NCI-H524 treated with DMSO at 0.1 percent for 48 hours (cell line): ENCODE measurements at places on chromosomes 11 and 22.

- no peak for DNase-seq
These were observed 96.4 kb upstream of the LDLRAD3 start for GRCh38 chr11:35847473-35847872.

DNA sequence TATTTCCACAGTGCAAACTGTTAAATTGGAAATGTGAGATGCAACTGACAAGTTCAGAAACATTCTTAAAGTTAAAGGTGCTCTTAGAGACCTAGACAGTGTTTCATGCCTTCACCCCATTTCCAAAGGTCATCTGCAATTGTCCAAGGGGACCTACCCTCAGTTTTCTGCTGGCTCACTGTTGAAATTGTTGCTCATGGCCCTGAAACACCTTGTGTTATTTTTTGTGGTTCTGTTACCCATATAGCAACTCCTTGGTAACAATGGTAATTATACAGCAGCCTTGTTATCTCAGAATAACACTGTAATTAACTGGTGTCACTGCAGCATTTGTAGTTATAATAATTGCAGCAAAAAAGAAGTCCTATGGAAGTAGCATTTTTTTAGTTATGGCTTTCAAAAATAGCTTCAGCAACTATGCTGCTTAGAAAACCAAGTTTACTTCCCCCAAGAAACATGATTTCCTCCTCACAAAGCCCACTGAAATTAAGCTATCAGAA, 49.2 kb upstream of the CCDC34 start:
- no peak for DNase-seq

DNA sequence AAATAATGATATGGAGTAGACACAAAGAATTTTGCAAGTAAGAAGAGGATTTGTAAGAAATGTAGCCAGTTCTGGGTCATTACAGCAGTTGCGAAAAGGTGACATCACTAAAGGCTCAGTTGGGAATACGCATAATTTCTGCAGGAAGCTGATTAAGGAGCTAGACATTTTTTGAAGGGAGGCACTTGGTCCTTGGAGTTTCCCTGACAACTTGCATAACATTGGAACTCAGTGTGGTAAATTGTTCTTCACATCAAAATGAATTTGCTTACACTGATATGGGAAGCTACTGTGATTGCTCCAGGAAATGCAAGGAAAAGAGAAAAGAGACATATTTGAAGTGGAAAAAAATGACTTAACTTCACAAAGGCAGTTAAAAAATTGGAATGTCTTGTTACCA, 626.1 kb downstream of the NELL1 start:
- DNase-seq: no peak

DNA sequence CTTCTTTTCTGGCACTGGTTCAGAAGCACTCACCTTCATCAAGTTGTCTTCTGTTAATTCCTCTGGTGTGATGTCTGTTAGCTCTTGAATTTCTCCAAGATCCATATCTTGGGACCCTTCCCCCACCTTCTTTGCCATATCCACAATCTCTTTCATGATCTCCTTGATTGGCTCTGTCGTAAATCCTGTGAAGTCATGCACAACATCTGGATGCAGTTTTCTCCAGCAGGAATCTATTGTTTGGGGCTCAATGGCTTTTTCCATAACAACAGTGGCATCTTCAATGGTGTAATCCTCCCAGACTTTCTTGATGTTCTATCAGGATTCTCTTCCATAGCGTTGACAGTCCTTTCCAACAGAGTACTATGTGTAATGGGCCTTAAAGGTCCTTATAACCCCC, 96.9 kb downstream of the CSTPP1 start:
- DNase-seq: no peak

GRCh38 chr11:61914471-61915171, 2.7 kb downstream of the RAB3IL1 start:
- no peak for DNase-seq

DNA sequence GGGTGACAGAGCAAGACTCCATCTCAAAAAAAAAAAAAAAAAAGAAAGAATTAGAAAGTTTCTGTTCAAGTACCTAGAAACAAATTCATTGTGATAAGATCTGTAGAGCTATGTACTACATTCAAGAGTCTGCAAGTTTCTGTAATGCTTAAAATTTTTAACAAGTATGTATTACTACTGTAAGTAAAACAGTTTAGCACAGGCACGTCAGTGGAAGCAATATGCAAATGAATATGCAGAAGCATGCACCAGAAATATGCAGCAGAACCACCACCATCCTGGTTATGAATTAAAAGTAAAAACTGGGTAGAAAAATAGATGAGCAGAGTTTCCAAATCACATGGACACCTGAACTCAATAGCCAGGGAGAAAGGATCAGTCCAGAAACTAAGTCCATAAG, 19.3 kb downstream of the SBF2 start:
- DNase-seq: no peak

- DNase-seq: no peak
These were observed 2.8 kb downstream of the EHBP1L1 start for GRCh38 chr11:65578667-65579066.

- no peak for DNase-seq
These were observed 36.9 kb downstream of the ARFGAP3 start for GRCh38 chr22:42820045-42820763.

DNA sequence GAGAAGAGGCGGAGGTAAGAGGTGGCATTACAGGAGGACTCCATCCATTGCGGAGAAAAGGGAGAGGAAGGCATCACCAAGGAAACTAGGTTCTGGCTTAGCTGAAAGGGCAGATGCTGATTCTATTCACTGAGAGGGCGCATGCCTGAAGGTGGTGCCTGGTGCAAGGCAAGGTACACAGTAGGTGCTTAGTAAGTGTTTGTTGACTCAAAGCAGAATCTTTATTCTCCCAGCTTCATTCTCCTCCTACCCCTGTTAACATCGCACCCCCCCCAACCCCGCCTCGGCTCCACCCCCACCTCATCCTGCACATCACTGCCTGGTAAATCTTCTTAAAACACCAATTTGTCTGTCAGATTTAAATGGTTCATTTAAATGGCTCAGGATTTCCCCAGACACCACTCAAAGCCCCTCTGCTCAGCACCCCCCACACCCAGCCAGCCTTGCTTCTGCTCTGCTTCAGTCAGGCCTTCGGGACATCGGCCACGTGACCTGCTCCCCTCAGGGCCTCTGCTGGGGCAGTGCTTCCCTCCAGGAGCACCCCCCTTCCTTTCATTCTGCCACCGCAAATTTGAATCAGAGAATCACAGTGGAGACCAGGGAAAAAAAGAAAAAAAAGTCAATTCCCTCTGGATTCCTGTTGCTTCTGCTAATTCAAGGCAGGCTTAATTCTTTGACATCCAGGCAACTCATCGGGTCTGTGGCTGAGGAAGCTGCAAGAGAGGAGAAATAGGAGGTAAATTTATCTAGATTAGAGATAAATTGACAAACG, 17.8 kb upstream of the RCN1 start:
- no peak for DNase-seq

GRCh38 chr11:77053217-77054015, 13.4 kb upstream of the CAPN5 start:
- DNase-seq: no peak

GRCh38 chr11:117883063-117883462, 6.6 kb upstream of the FXYD6 start:
- DNase-seq: no peak
